Stimulated activated CD8-positive, alpha-beta memory T cell treated with anti-CD3 and anti-CD28 coated beads, Interleukin-4, amount 100 ng/mL, for 4 hours (primary cell): ENCODE measurements at places on chromosomes 4 and X.
A peak's percentile ranks its signal among the peaks of the same experiment; 100 is the strongest.

DNA sequence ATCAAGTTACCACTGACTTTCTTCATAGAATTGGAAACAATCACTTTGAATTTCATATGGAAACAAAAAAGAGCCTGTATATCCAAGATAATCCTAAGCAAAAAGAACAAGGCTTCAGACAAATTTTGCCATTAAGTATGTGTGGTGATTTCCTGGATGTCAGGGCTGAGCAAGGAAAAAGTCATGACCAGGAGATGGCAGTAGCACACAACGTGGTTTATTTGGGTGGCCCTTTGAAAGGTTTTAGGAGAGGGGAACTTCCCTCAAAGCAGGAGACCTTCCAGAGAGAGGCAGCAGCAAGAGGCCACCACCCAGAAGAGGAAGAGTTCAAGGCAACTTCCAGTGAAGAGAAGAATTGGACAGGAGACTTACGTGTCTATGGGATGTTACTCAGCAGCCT is 18.1 kb upstream of the ZXDB start:
- no peak for DNase-seq

- DNase-seq: peak; percentile 12
These were observed 93.6 kb upstream of the MYOZ2 start for GRCh38 chr4:119041951-119042560.

DNA sequence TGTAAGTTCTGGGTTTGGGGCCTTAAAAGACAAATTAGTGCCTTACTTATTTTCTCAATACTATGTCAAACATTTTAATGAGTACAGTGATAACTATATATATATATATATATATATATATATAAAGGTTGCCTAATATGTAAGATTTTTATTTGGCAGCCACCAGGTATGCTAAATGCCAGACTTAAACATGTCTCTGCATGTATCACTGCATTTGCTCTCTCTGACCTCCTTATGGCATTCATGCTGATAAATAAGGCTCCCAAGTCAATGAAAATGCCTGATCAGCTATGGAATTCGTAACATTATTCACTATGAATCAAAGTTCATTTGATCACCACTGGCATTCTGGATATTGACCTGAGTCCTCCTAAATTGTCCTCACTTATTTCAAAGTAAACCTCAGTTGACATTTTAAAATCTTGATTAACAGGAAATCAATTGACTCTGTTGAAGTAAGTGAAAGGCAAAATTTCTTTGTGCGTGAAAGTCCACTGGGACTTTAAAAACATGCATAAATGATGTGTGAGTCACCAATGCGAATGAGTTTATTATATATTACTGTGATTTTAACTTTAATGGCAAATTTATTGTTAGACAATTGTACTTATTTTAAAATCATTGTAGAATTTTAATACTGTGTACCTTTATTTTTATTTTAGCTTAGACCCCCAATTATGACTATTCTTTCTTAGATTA is 29.2 kb upstream of the AREG start:
- no peak for DNase-seq

- DNase-seq: no peak
These were observed 1005.9 kb upstream of the PABPC4L start for GRCh38 chr4:135207531-135207930.

DNA sequence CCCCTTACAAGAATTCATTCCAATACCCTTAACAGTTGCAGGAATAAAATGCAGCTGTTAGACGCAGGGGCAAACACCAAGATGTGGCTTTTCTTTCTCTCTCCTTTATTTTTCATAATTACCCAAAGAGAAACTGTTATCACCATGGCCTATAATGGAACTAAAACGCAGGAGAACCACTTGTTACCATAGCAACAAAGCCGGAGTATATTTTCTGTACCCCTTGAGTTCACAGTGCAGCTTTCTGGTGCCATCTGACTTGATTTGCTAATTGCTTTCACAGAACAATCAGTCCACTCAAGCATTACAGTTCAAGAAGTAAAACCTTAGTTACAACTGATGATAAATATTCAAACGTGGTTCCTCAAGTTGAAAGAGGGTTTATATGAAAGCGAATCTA is 157.9 kb downstream of the AMELX start:
- no peak for DNase-seq

GRCh38 chr4:5839751-5840674 is 52.9 kb downstream of the CRMP1 start:
- DNase-seq: no peak
